ENCODE measurements at places on chromosomes 12 and 14.

DNA sequence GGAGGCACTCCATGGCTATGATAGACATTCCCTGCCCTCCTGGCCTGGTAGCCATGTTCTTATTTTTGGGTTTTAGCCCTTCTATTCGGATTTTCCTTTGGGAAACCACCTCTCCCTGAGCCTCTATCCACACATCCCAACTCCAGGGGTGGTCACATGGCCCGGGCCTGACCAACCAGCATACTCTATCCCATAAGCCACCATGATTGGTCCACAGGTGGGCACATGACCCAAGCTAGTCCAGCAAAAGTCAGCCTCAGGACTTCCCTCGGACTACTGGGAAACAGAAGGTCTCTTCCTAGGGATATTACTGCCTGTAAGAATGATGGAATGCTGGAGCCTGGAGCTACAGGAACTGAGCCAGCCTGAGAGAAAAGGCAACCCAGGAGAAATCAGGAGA, 12.5 kb downstream of the PRIMA1 start:
- DNase-seq: no peak

DNA sequence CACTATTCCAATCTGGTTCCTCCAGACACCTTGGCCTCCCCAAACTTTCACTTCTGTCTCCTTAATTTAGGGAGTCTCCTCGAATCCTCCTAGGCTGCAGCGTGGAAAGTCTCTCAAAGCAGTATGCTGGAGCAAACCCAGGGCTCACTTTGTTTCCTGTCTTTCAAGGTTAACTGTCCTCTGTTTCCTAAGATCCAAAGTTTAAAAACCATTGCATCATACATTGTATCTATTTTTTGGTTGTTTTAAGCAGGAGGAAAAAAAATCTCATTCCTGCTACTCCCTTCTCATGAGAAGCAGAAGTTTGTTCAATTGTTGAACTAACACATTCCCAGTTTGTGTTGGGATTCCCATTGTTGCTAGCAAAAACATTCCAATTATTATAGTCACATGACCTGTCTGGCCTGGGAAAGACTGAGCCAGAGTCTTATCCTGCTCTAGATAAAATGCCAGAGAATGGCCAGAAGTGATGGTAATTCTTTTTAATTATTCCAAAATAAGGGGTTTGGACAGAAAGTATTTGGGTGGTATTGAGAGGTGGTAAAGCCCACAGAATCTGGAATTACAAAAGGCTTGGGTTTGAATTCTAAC, 67.3 kb downstream of the HSPB8 start:
- no peak for DNase-seq

DNA sequence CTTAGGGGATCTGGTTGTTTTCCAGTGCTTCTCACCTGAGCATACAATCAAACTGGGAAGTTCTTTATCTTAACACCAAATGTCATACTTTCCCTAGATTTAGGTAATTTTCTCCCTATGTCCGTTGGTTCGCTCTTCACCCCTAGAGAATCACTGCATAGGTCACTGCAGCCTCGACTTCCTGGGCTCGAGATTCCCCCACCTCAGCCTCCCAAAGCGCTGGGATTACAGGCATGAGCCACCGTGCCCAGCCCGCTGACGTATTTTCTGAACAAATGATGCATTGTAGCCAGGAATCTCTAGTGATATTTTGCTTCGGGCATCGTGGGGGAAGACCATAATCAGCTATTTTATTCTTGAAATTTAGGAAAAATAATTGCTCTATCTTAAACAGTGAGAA, 1.1 kb upstream of the RPL41 start:
- DNase-seq: no peak

DNA sequence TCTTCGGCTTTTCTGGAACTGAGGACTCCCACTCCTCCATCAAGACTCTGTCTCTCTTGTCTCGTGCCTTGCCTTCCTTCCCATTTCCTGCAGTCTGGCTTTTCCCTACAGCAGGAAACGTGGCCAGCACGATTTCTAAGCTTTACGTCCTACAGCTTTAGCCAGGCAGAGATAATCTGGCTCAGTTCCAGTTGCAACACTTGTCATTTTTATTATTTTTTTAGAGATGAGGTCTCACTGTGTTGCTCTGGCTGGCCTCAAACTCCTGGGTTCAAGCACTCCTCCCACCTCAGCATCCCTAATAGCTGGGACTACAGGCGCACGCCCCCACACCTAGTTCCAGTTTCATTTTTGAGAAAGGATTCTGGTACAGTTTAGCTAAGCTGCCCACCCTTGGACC, 19.9 kb downstream of the CALM1 start:
- DNase-seq: no peak

- DNase-seq: no peak
Observed at GRCh38 chr14:59044707-59045106, 143.8 kb upstream of the DAAM1 start.

- no peak for DNase-seq
Observed at GRCh38 chr12:50725011-50725942, 38.6 kb upstream of the ATF1 start.
